HCT116 (cell line): ENCODE measurements at places on chromosomes 5 and 9. TPM values are rescaled to one million over a fixed set of nuclear protein-coding genes. Genes with fewer than 3 reads are reported as not detected.

Gene ADGRV1
- 6.0 TPM for total RNA-seq

DNA sequence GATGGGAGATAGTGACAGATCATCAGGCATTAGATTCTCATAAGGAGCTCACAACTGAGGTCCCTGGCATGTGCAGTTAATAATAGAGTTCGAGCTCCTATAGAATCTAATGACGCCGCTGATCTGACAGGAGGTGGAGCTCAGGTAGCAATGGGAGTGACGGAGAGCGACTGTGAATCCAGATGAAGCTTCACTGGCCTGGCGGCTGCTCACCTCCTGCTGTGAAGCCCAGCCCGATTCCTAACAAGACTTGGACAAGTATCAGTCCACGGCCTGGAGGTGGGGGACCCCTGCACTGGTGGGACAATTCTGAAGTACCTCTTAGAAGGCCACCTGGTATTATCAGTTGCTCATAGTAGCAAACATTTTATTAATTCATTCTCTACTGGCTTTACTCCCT, 377.9 kb upstream of the ITGA1 start:
- H3K4me1 ChIP-seq, result no peaks in the 10 kb centered on the region
- no peaks in the 10 kb centered on the region for H3K27me3 ChIP-seq
- no peaks in the 10 kb centered on the region for H3K36me3 ChIP-seq
- no peak overlapping the region for H3K4me3 ChIP-seq
- no peak overlapping the region for H3K27ac ChIP-seq

Gene NR2F1
- total RNA-seq, result 51.2 TPM

- no peak overlapping the region for H3K4me3 ChIP-seq
- H3K4me1 ChIP-seq, result no peaks in the 10 kb centered on the region
- H3K27ac ChIP-seq, result no peak overlapping the region
- no peaks in the 10 kb centered on the region for H3K36me3 ChIP-seq
- no peak for DNase-seq
Observed at GRCh38 chr5:169050146-169050571, 250.8 kb downstream of the SLIT3 start.

DNA sequence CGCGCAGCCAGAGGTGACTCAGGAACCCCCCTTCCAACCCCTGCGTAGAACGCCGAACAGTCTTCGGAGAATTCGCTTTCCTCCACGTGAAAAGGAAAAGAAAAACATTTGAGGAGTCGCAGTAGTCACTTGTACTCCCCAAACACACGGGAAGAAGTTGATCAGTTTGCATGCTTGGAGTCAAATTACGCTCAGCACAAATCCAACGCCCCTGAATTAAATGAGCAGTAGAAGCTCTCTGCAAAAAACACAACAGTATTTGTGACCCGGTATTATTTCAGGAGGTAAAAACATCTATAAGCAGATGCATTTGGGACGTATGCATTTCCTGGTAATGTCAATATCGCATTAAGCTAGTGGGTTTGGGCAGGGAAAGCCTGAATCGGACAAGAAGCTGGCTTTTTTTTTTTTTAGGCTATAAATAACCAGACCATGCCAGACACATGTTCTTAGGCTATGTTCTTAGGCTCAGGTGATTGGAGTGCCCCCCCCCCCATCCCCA, 854 bp upstream of the ARL15 start:
- H3K27ac ChIP-seq, result peak overlapping the region; percentile 21; the same call in 1 of the 2 replicates
- no peaks in the 10 kb centered on the region for H3K27me3 ChIP-seq
- peak overlapping the region; percentile 61 for H3K4me3 ChIP-seq
- H3K4me1 ChIP-seq, result peaks cover 9% of the 10 kb centered on the region; the same call in 1 of the 2 replicates
- H3K36me3 ChIP-seq, result no peaks in the 10 kb centered on the region

Gene SYNPO
- 8.2 TPM for total RNA-seq

- H3K36me3 ChIP-seq, result no peaks in the 10 kb centered on the region; the same call in 1 of the 2 replicates
- H3K4me3 ChIP-seq, result no peak overlapping the region
- no peak overlapping the region for H3K27ac ChIP-seq
- H3K27me3 ChIP-seq, result no peaks in the 10 kb centered on the region
- DNase-seq, result no peak
Observed at GRCh38 chr5:80151890-80152289, 104.0 kb downstream of the SERINC5 start.

Gene PKD2L2
- total RNA-seq, result not detected

DNA sequence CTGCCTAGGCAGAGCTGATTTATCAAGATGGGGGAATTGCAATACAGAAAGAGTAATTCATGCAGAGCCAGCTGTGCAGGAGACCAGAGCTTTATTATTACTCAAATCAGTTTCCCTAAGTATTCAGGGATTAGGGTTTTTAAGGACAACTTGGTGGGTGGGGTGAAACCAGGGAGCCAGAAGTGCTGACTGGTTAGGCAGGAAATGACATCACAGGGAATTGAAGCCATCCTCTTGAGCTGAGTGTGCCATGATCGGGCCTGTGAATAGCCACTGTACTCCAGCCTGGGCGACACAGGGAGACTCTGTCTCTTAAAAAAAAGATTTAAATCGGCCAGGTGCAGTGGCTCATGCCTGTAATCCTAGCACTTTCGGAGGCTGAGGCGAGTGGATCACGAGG, 45.3 kb upstream of the CDK5RAP2 start:
- no peaks in the 10 kb centered on the region for H3K27me3 ChIP-seq
- DNase-seq, result no peak
- no peak overlapping the region for H3K27ac ChIP-seq
- no peaks in the 10 kb centered on the region for H3K4me1 ChIP-seq
- H3K4me3 ChIP-seq, result no peak overlapping the region

DNA sequence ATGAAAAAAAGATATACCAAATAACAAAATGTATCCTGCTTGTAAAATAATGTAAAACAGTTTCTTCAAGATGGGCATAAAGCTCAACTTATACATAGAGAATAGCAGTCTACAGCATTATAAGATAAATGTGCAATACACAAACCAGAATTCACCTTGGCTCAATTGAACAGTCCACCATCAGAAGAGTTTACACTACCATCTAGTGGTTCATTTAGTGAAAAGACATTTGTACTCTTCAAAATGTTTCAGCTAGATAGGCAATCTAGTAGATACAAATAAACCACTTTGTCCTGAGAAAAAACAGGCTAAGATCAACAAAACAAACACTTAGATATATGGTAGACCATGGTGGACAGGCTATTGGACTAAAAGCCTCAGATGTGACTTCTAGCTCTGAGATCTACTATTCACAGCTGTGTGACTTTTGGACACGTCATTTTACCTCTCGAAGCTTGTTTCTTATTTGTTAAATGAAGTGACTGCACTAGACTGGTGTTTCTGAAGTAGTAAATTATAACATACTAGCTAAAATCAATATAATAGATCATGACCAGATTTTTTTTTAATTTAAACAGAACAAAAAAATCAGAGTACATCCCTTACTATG, 22.1 kb upstream of the TPD52L3 start:
- H3K4me1 ChIP-seq, result peaks cover 6% of the 10 kb centered on the region; the same call in 1 of the 2 replicates
- H3K27ac ChIP-seq, result no peak overlapping the region
- H3K27me3 ChIP-seq, result no peaks in the 10 kb centered on the region
- no peak overlapping the region for H3K4me3 ChIP-seq
- H3K36me3 ChIP-seq, result no peaks in the 10 kb centered on the region
- peak; percentile 32 for DNase-seq
